NCI-H2227 treated with DMSO at 0.1 percent for 48 hours (cell line): ENCODE measurements at places on chromosomes 3 and 15.

GRCh38 chr15:29631076-29632070, 190.9 kb downstream of the TJP1 start:
- DNase-seq: no peak

DNA sequence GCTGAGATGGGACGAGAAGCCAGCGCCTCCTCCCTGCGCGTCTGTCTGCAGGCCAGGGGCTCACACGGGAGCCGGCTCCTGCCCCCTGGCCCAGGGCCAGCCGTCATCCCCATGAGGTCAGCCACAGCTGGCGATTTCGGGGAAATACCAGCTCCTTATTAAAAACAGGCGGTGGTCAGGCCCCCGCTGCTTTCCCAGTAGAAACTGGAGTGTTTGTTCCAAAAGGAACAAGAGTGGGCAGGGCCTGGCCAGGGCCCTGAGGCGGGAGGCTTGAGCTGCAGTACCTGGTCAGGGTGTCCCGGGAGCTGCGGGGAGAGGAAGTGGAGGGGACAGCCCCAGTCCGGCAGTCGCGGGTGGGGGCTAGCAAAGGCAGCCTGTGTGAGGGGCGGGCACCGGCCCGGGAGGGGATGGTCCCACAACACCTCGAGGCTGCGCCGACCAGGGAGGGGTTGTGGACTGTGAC, 17.8 kb downstream of the MYL3 start:
- no peak for DNase-seq

DNA sequence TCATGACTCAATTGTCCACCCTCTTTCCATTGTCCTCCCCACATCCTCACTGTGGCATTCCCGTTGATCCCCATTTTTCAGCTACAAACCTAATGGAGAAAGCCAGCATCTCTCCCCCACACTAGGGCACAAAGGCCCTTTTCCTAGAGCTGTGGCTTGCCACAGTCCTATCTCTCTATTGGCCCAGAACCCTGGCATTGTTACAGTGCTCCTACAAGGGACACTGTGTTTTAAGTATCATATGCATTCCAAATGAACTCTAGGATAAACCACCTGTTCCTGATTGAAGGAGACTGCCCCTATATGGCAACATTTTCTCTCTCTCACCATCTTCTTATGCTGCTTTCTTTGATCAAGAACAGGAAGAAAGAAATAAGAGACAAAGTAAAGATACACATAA, 69.4 kb upstream of the SKOR1 start:
- no peak for DNase-seq

DNA sequence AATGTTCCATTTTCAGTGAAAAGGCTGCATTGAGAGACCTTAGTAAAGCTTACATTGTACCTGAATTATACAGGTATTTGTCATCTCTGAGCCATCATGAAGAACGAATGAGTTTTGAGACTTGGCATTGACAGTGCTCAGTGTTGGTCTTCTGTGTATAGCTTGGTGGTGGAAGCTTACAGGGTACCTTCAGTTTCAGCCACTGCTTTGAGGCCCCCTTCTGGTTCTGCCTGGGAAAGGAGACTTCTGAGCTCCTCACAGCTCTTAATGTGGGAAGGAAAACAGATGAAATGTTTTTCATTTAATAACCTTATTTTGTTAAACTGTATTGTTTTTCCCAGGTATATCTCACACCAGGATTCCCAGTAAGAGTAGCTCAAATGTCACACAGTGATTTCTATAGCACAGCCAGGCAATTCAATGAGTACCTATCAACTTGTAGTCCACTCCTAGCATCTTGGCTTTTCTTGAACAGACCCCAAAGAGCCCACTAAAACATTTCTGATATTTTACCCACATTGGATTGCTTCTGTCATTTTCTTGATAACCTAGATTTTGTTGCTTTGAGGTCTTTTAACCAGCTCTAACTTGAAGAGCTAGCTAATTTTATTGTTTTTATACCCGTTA, 5.6 kb downstream of the SERPINI1 start:
- DNase-seq: no peak
